ENCODE measurements at places on chromosomes 1 and 21. TPM values are rescaled to one million over a fixed set of nuclear protein-coding genes. Genes with fewer than 3 reads are reported as not detected.
A peak's percentile ranks its signal among the peaks of the same experiment; 100 is the strongest.

- no peaks in the 10 kb centered on the region for H3K27me3 ChIP-seq
- no peak for DNase-seq
- H3K36me3 ChIP-seq = no peaks in the 10 kb centered on the region
- peaks cover 20% of the 10 kb centered on the region for H3K4me1 ChIP-seq
- no peak overlapping the region for H3K4me3 ChIP-seq
- peak overlapping the region; percentile 2 for H3K27ac ChIP-seq
Observed at GRCh38 chr1:62727656-62728407, 39.6 kb upstream of the DOCK7 start.

DNA sequence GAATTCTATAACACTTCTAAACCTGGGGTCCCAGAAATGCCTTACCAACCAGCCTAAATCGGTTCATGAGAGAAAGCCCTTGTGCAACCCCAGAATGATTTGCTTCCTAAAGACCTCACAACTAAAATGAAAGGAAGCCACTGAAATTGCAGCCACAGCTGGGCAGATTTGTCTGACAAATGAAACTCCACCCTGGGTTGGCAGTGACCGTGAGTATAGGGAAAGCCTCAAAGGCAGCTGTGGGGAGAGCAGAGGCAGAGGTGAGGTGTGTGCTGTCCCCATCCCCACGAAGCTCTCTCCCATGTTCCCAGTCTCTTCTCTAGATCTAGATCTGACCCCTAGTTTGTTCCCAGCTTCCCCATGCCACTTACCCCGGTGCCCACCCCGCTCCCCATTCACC lies 23.1 kb downstream of the RHBDL2 start:
- H3K36me3 ChIP-seq = no peaks in the 10 kb centered on the region
- no peak for DNase-seq
- no peaks in the 10 kb centered on the region for H3K4me1 ChIP-seq
- H3K4me3 ChIP-seq = no peak overlapping the region

WNT4 gene
- 0.63 TPM for total RNA-seq

DNA sequence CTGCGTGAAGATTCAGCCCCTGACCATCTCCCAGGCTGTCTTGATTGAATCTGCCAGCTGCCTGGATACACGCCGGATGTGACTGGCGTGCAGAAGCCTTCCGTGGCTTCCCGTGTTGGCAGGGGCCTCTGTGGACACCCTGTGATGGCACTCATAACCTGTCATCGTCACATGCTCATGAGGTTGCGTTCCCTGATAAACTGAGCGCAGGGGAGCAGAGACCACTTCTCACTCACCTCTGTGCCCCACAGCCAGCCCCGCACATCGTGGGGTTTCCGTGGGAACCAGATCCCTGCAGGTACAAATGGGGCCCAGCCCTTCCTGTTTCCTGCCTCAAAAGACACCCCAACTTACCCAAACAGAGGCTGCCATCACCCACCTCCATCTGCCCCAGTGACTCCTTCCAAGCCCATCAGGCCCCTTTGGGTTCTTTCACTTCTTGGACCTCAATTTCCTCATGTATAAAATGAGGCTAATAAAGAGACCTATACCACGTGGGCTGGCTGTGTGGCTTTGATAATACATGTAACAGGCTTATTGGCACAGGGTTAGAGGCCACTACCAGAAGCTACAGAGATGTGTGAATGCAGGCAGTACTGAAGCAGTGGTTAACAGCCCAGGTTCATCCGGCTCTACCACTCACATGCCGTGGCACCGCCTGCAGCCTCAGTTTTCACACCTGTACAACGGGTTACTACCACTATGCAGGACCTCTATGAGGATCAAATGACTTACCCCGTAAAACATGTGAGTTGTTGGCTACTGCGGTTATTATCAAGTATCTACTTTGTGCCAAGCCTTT lies 23.6 kb downstream of the HTR6 start:
- no peaks in the 10 kb centered on the region for H3K4me1 ChIP-seq
- no peak overlapping the region for H3K27ac ChIP-seq
- no peak for DNase-seq
- no peaks in the 10 kb centered on the region for H3K36me3 ChIP-seq
- H3K27me3 ChIP-seq = no peaks in the 10 kb centered on the region

SLAMF8 gene
- total RNA-seq = 2.7 TPM

- no peak for DNase-seq
- H3K4me3 ChIP-seq = no peak overlapping the region
- no peaks in the 10 kb centered on the region for H3K36me3 ChIP-seq
- no peaks in the 10 kb centered on the region for H3K4me1 ChIP-seq
- H3K27ac ChIP-seq = peak overlapping the region; percentile 99
- H3K27me3 ChIP-seq = no peaks in the 10 kb centered on the region
Observed at GRCh38 chr1:87325982-87326738, 2.5 kb upstream of the LMO4 start.

DNA sequence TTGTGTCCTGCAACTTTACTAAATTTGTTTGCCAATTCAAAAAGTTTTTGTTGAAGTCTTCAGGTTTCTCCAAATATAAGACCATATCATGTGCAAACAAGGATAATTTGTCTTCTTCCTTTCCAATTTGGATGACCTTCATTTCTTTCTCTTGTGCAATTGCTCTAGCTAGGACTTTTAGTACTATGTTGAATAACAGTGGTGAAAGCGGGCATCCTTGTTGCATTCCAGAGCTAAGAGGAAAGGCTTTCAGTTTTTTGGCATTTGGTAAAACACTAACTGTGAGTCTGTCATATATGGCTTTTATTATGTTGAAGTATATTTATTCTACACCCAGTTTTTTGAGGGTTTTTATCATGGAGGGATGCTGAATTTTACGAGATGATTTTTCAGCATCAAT lies 630.0 kb upstream of the ADGRL2 start:
- no peak overlapping the region for H3K4me3 ChIP-seq
- no peak overlapping the region for H3K27ac ChIP-seq
- no peaks in the 10 kb centered on the region for H3K36me3 ChIP-seq

DNA sequence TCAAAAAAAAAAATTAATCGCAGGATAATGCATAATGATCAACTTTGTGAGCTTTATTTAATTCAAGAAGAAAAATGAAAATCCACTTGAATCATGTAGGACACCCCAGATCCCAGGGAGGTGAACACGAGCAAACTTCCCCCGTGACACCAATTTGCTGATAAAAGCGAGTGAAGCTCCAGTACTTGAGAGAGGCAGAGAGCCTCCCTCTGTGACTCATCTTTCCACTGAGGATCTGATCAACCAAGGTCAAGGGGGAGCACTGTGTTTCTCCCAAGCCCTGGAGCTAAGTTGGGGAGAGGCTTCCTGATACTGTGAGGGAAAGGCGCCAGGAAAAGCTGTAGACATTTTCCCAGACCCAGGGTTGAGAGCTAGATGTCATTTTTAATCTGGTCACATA lies 160.9 kb downstream of the SLC44A5 start:
- H3K4me1 ChIP-seq = no peaks in the 10 kb centered on the region
- H3K36me3 ChIP-seq = no peaks in the 10 kb centered on the region
- no peak overlapping the region for H3K27ac ChIP-seq

- DNase-seq = no peak
- no peaks in the 10 kb centered on the region for H3K4me1 ChIP-seq
- no peaks in the 10 kb centered on the region for H3K27me3 ChIP-seq
- no peak overlapping the region for H3K27ac ChIP-seq
- no peak overlapping the region for H3K4me3 ChIP-seq
- no peaks in the 10 kb centered on the region for H3K36me3 ChIP-seq
Observed at GRCh38 chr1:169696273-169697100, 14.9 kb downstream of the SELL start.

NCAM2 gene
- total RNA-seq = 25.8 TPM

- no peaks in the 10 kb centered on the region for H3K27me3 ChIP-seq
- no peak overlapping the region for H3K4me3 ChIP-seq
- H3K4me1 ChIP-seq = peaks cover 25% of the 10 kb centered on the region
- no peaks in the 10 kb centered on the region for H3K36me3 ChIP-seq
- no peak for DNase-seq
- H3K27ac ChIP-seq = no peak overlapping the region
Observed at GRCh38 chr1:230272557-230272956, 153.6 kb downstream of the PGBD5 start.

GRCh38 chr1:110615548-110616130 lies 9.5 kb upstream of the KCNA2 start:
- H3K36me3 ChIP-seq = no peaks in the 10 kb centered on the region
- H3K4me1 ChIP-seq = peaks cover 13% of the 10 kb centered on the region
- DNase-seq = peak; percentile 33
- H3K27ac ChIP-seq = no peak overlapping the region
- no peaks in the 10 kb centered on the region for H3K27me3 ChIP-seq
- H3K4me3 ChIP-seq = no peak overlapping the region

- no peak overlapping the region for H3K27ac ChIP-seq
- peaks cover 13% of the 10 kb centered on the region for H3K36me3 ChIP-seq
- H3K4me3 ChIP-seq = no peak overlapping the region
- H3K27me3 ChIP-seq = no peaks in the 10 kb centered on the region
Observed at GRCh38 chr1:48356901-48357300, 115.1 kb downstream of the SPATA6 start.

DNA sequence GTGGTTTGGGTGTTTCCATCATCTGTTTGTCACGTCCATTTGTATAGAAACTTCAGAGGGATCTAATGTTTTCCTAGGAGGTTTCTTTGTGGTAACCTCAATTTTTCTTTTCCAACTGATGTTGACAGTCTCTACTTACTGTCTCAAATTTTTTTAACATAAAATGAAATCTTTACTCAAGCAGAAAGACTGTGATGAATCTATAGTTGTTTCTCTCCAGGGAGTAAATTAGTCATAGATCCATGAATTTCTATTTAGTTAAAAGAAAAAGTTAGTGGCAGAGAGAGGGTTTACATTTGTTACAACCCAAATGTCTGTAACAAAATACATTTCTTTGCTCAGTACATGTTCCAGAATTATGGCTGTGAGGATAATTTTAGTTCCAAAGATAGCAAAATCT lies 161.6 kb downstream of the DISP1 start:
- peaks cover 25% of the 10 kb centered on the region for H3K4me1 ChIP-seq
- H3K36me3 ChIP-seq = no peaks in the 10 kb centered on the region
- no peak overlapping the region for H3K4me3 ChIP-seq
- no peaks in the 10 kb centered on the region for H3K27me3 ChIP-seq
- peak overlapping the region; percentile 37 for H3K27ac ChIP-seq

GRCh38 chr1:180154325-180155181 lies at the start of gene QSOX1:
Gene QSOX1 (plus strand): TSS chr1:180154869. CDS start chr1:180154908, 39 bp downstream.
- peak; percentile 75 for DNase-seq
- H3K27me3 ChIP-seq = no peaks in the 10 kb centered on the region
- no peaks in the 10 kb centered on the region for H3K36me3 ChIP-seq
- H3K27ac ChIP-seq = peak within 1 kb of the TSS; percentile 87

MAN1C1 gene
- 25.1 TPM for total RNA-seq

DNA sequence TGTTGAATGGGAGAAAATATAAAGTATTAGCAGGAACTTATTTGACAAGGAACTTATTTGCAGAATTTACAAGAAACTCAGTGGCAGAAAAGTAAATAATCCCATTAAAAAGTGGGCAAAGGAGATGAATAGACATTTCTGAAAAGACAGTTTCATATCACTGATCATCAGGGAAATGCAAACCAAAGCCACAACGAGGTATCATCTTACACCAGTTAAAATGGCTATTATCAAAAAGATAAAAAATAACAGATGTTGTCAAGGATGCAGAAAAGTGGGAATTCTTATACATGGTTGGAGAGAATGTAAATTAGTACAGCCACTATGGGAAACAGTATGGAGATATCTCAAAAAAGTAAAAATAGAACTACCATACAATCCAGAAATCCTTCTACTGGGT lies 61.0 kb downstream of the SYT14 start:
- no peak overlapping the region for H3K27ac ChIP-seq
- no peaks in the 10 kb centered on the region for H3K36me3 ChIP-seq
- H3K27me3 ChIP-seq = no peaks in the 10 kb centered on the region
- H3K4me3 ChIP-seq = no peak overlapping the region

DNA sequence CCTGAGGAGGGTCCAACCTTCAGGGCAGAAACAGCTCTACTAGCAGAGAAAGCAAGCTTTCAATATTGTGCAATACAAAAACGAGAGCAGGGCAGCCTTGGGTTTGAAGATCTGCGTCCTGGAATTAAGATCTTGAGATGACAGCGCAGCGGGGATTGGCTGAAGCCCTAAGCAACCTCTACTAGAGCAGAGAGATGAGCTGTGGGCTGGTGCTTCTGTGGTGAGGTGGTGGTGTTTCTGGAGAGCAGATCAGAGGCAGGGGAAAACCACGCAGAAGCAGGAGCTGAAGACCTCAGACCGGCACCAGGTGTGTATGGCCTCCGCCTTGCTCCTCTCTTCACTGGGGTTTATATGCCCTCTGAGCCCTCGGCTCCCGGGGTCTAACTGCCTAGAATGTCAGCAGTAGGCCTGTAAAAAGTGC lies 12.5 kb downstream of the TRAF3IP3 start:
- no peaks in the 10 kb centered on the region for H3K27me3 ChIP-seq
- peak overlapping the region; percentile 76 for H3K27ac ChIP-seq
- H3K4me1 ChIP-seq = peaks cover 27% of the 10 kb centered on the region

GRCh38 chr1:182666706-182667105 lies 17.7 kb downstream of the RGS8 start:
- no peak overlapping the region for H3K4me3 ChIP-seq
- no peak for DNase-seq
- no peaks in the 10 kb centered on the region for H3K4me1 ChIP-seq

DNA sequence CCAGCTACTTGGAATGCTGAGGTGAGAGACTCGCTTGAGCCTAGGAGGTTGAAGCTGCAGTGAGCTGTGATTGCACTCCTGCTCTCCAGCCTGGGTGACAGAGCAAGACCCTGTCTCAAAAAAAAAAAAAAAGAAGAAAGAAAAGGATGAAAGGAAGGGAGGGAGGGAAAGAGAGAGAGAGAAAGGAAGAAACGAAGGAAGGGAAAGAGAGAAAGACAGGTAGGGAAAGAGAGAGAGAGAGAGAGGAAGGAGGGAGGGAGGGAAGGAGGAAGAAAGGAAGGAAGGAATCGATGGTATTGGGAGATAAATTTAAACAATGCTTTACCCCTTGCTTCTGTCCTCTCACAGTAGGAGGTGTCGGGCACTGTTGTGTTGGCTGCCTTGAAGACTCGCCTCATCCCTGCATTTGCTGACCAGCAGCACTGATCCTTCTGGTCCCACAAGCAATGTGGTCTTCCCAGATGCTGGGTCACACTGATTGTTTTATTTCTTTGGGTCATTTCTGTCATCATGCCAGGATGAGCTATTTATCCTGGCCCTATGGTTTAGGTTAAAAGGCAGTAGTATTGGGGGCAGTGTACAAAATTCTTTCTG lies 30.9 kb downstream of the GPR137B start:
- H3K27ac ChIP-seq = no peak overlapping the region
- no peak for DNase-seq
- no peaks in the 10 kb centered on the region for H3K36me3 ChIP-seq
- no peaks in the 10 kb centered on the region for H3K27me3 ChIP-seq

TNFRSF25 gene
- total RNA-seq = 32.3 TPM

DNA sequence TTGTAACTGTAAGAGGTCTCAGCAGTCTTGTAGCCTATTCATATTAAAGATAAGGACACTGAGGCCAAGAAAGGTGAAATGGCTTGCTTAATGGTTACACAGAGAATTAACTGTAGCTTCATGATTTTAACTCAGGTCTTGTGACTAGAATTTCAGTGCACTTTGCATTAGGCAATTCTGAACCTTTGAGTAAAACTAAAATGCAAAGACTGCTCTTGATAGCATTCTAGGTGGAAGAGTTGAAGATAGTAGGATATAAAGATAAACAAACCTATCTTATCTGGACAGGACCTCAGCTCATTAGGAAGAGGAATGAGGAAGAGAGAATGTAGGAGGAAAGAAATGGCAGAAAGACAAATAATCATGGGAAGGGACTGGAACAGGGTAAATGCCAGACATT lies 68.6 kb upstream of the RGL1 start:
- H3K4me3 ChIP-seq = no peak overlapping the region
- H3K36me3 ChIP-seq = no peaks in the 10 kb centered on the region
- no peak overlapping the region for H3K27ac ChIP-seq
- peaks cover 38% of the 10 kb centered on the region for H3K4me1 ChIP-seq
